ENCODE measurements at places on chromosomes 12 and 14.

- no peaks in the 10 kb centered on the region for H3K36me3 ChIP-seq
- no peak for DNase-seq
- H3K4me1 ChIP-seq, result no peaks in the 10 kb centered on the region
These were observed 264.3 kb downstream of the PRKD1 start for GRCh38 chr14:29663281-29663801.

DNA sequence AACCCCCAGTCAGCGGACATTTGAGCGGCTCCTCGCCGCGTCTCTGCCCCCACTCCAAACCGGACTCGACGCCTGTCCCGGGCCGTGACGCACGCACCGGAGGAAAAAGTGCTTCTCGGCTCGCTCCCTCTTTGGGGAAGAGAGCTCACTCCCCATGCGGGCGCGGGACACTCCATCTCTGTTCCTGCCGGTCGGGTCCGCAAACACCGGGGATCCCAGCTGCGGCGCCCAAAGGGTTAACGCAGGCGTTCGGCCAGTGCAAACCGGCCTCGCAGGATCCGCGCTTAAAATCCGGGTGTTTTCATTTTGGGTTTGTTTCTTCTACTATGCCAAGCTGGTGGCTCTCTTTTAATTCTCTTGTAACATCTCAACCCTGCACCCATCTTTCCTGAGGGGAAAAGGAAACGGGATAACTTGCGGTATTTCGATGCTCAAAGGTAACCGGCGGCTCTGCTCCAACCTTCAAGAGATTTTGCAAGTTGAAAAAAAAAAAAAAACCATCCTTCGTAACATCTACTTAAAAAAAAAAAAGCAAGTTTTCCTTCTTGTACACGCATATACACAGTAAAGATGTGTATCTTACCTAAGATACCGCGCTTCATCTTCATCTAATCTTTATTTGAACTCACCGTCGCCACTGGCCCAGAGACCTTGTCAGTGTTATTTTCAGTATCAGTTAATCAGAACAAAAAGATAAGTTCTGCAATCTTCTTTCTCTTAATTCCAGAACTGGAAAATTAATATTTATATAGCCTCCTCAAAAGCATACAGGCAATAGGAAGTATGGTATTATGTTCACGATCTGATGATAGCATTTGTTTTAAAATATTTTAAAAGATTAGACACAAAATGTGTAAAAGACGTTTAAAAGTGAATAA, 1.6 kb upstream of the ATP2B1 start:
- peak overlapping the region; percentile 93 for H3K4me3 ChIP-seq
- H3K27me3 ChIP-seq, result no peaks in the 10 kb centered on the region
- peaks cover 37% of the 10 kb centered on the region for H3K4me1 ChIP-seq

- peaks cover 19% of the 10 kb centered on the region for H3K27me3 ChIP-seq
- peaks cover 1% of the 10 kb centered on the region for H3K36me3 ChIP-seq
- no peak for DNase-seq
- no peaks in the 10 kb centered on the region for H3K4me1 ChIP-seq
These were observed 14.4 kb upstream of the SERPINA10 start for GRCh38 chr14:94307410-94307992.

DNA sequence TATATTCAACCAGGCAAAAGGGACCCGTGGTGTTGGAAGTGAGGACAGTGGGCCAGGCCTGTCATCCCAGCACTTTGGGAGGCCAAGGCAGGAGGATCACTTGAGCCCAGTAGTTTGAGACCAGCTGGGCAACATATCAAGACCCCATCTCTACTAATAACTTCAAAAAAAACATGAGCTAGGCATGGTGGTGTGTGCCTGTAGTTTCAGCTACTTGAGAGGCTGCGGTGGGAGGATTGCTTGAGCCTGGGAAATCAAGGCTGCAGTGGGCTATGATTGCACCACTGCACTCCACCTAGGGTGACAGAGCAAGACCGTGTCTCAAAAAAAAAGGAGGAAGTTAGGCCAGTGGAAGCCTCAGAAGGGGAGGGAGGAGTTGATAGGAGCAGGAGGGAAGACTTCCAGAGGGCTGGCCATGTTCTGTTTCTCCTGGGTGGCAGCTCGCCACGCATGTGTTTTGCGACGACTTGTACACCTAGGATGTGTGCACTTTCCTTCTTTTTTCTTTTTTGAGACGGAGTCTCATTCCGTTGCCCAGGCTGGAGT, 10.1 kb downstream of the SLC25A29 start:
- H3K4me1 ChIP-seq, result no peaks in the 10 kb centered on the region
- H3K36me3 ChIP-seq, result no peaks in the 10 kb centered on the region
- H3K27ac ChIP-seq, result no peak overlapping the region

GRCh38 chr14:48747561-48748089, 838.6 kb downstream of the RPS29 start:
- H3K27me3 ChIP-seq, result no peaks in the 10 kb centered on the region
- H3K27ac ChIP-seq, result no peak overlapping the region
- no peaks in the 10 kb centered on the region for H3K36me3 ChIP-seq
- H3K4me1 ChIP-seq, result no peaks in the 10 kb centered on the region
- no peak for DNase-seq

DNA sequence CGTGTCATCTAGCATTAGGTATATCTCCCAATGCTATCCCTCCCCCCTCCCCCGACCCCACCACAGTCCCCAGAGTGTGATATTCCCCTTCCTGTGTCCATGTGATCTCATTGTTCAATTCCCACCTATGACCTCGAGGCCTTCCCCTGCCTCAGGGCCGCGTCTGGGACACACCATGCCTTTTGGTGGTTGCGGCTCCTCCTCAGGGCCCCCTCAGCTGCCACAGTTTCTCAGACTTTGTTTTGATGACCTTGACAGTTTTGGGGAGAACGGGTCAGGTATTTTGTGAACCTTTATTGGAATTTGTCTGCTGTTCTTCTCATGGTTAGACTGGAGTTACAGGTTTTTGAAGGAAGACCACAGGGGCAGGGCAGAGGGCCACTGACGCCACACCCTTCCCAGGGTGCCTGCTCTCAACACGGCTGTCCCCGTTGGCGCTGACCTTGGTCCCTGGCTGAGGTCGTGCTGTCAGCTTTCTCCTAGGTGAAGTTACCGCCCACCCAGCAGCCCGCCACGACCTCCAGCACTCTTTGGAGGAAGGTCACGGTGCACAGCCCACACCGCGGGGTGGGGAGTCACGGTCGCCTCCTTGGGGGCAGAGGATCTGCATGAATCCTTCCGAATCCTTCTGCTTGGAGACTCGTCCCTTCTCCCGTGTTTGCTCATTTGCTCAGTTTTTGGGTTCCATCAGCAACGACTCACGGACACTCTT, 130.5 kb downstream of the KIF26A start:
- no peaks in the 10 kb centered on the region for H3K36me3 ChIP-seq
- no peak overlapping the region for H3K27ac ChIP-seq
- no peak for DNase-seq
- no peaks in the 10 kb centered on the region for H3K27me3 ChIP-seq

DNA sequence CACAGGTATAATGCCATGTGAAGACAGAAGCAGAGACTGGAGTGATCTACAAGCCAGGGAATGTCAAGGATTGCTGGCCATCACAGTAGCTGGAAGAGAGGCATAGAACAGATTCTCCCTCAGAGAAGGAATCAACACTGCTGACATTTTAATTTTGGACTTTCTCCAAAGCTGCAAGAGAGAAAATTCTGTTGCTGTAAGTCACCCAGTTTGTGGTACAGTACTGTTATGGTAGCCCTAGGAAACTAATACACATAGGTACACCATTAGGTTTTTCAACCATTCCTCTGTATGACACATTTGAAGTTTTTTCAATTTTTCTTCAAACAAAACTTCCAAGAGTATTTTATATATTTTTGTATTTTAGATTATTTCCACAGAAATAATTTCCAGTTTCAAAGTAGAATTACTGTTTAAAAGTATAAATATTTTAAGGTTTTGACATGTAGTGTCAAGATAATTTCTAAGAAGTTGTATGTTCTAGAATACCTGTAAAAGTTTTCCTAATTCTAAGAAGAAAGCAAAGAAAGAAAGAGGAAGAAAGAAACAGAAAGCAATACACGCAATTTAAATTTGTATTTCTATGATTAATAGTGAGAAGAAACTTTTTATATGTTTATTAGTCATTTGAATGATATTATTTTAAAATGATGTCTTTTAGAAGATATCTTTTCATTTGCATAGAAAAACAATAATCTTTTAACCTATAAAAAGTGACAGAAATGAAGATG, 64.9 kb upstream of the CATSPERB start:
- H3K27ac ChIP-seq, result peak overlapping the region; percentile 52
- no peak overlapping the region for H3K4me3 ChIP-seq
- peaks cover 30% of the 10 kb centered on the region for H3K4me1 ChIP-seq
- no peaks in the 10 kb centered on the region for H3K27me3 ChIP-seq
- H3K36me3 ChIP-seq, result peaks cover 57% of the 10 kb centered on the region

DNA sequence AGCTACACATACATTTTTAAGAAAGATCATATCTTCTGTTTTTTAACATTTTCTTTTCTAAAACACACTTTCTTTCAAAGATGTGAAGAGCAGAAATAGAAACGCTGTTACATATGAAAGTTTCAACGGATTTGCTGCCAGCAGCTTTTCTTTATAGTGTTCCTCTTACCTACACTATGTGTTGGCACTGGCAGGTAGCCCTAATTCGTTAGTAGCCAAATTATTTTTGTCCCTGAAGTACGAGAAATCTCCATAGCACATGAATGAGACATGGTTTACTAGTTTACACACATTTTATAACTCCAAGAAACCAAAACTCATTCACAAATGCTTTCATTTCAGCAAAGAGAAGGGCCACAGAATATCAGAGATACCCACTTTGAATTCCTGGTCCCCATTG, 6.6 kb downstream of the SOX5 start:
- DNase-seq, result no peak
- H3K36me3 ChIP-seq, result no peaks in the 10 kb centered on the region
- H3K27ac ChIP-seq, result no peak overlapping the region
- no peaks in the 10 kb centered on the region for H3K4me1 ChIP-seq
- H3K4me3 ChIP-seq, result no peak overlapping the region

GRCh38 chr14:97198813-97199212, 401.6 kb downstream of the VRK1 start:
- peaks cover 5% of the 10 kb centered on the region for H3K4me1 ChIP-seq
- H3K27ac ChIP-seq, result no peak overlapping the region
- DNase-seq, result no peak
- H3K36me3 ChIP-seq, result peaks cover 2% of the 10 kb centered on the region
- no peak overlapping the region for H3K4me3 ChIP-seq

- no peaks in the 10 kb centered on the region for H3K27me3 ChIP-seq
- no peak for DNase-seq
- H3K27ac ChIP-seq, result no peak overlapping the region
- H3K36me3 ChIP-seq, result peaks cover 68% of the 10 kb centered on the region
- H3K4me1 ChIP-seq, result peaks cover 6% of the 10 kb centered on the region
These were observed 11.6 kb downstream of the EIF2B1 start for GRCh38 chr12:123621619-123622530.

GRCh38 chr12:123882161-123882705, 90.4 kb downstream of the CCDC92 start:
- no peak overlapping the region for H3K4me3 ChIP-seq
- no peak for DNase-seq
- no peak overlapping the region for H3K27ac ChIP-seq
- H3K4me1 ChIP-seq, result no peaks in the 10 kb centered on the region

DNA sequence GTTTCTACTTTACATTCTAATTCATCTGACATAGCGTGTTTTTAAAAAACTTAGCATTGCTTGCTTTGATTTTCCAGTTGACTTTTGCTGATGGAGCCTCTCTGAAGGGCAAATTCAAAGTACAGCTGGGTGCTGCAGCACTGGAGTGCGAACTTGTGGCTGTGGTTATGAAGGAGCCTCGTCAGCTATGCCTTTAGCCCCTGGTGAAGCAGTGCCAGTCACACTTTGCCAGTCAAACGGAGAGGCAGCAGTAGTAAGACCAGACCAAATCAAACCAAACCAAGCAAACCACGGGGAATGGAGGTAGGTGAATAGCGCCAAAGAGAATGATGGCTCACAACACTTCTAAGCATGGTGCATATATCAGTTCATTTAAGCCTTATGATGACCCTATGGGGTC, 15.1 kb upstream of the SLC38A2 start:
- no peaks in the 10 kb centered on the region for H3K27me3 ChIP-seq
- H3K4me1 ChIP-seq, result peaks cover 27% of the 10 kb centered on the region

DNA sequence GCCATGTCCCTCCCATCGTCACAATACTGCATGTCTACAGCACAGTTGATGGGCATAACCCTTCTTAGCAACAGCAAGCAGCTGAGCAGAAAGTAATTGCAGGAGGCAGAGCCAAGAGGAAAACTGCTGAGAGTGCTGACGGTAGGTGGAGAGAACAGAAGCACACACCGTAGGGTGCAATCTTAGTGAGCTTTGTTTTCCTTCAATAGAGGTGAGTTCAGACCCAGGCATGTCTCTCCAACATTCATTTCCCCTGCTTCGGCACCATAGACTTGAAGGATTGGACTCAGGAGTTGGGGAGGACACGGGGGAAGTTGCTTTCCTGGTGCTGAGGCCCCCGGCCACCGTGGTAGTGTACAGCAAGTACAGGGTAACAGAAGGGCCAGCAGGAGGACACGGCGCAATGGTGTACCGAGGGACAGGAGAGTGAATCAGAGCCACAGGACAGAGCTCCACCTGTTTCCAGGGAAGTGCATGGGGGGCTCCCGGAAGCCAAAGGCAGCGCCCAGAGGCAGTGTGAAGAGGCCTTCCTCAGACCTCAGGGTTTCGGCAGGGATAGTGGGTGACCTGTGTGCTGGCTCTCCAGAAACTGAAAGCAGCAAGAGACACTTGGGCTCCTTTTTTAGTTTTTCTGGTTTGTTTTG, 36.3 kb upstream of the SINHCAF start:
- H3K27me3 ChIP-seq, result no peaks in the 10 kb centered on the region
- H3K36me3 ChIP-seq, result no peaks in the 10 kb centered on the region

GRCh38 chr12:6326316-6327228, 15.3 kb downstream of the TNFRSF1A start:
- H3K4me3 ChIP-seq, result no peak overlapping the region
- DNase-seq, result no peak
- H3K27ac ChIP-seq, result peak overlapping the region; percentile 84
- peaks cover 50% of the 10 kb centered on the region for H3K4me1 ChIP-seq
- peaks cover 38% of the 10 kb centered on the region for H3K36me3 ChIP-seq

DNA sequence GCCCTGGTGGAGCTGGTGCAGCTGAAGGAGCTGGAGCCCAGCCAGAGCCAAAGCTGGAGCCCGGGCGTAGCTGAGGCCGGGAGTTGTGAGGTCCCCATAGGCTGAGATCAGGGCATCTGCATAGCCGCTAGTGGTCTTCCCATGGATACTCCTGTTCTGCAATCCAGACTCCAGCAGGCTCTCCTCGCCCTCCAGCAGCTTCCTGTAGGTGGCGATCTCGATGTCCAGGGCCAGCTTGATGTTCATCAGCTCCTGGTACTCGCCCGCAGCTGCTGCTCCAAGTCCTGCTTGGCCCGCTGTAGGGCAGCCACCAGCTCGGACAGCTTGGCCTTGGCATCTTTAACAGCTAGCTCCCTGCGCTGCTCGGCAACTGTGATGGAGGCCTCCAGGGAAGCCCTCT, 966.1 kb downstream of the FSCB start:
- no peak overlapping the region for H3K4me3 ChIP-seq
- no peak overlapping the region for H3K27ac ChIP-seq
- no peak for DNase-seq
- H3K4me1 ChIP-seq, result no peaks in the 10 kb centered on the region
- H3K36me3 ChIP-seq, result peaks cover 2% of the 10 kb centered on the region

GRCh38 chr12:57233357-57234232, 4.1 kb downstream of the SHMT2 start:
- no peak overlapping the region for H3K4me3 ChIP-seq
- H3K4me1 ChIP-seq, result peaks cover 49% of the 10 kb centered on the region
- peaks cover 32% of the 10 kb centered on the region for H3K27me3 ChIP-seq
